ENCODE measurements at places on chromosomes 3 and 15. TPM values are rescaled to one million over a fixed set of nuclear protein-coding genes. Genes with fewer than 3 reads are reported as not detected.

The MELTF gene
- total RNA-seq: 2.7 TPM

- peak overlapping the region; percentile 77 for H3K27ac ChIP-seq
- H3K27me3 ChIP-seq: no peaks in the 10 kb centered on the region
- peaks cover 47% of the 10 kb centered on the region for H3K36me3 ChIP-seq
- DNase-seq: no peak
- H3K4me1 ChIP-seq: peaks cover 40% of the 10 kb centered on the region
Measured at GRCh38 chr15:89329329-89330084, 5.1 kb downstream of the POLG start.

DNA sequence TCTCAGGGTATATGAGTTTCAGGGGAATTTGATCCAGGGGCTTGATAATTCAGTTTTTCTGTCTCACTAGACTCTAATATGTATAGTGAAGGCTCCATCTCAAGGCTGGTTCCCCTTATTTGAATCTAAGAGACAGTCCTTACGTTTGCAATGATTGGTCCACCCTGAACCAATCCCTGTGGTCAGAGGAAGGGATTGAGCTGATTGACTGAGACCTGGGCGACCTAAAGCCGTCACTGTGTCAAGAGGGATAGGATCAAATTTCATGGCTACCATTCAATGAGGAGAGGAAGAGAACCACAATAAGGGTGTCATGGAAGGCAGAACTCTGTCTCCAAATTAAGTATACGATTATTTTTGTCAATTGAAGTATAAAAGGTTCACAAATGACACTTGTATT, 16.3 kb downstream of the NUDT16 start:
- H3K4me3 ChIP-seq: no peak overlapping the region
- H3K36me3 ChIP-seq: no peaks in the 10 kb centered on the region
- DNase-seq: no peak
- H3K4me1 ChIP-seq: peaks cover 2% of the 10 kb centered on the region
- H3K27ac ChIP-seq: no peak overlapping the region

- no peak overlapping the region for H3K4me3 ChIP-seq
- no peak for DNase-seq
- H3K27me3 ChIP-seq: peaks cover 55% of the 10 kb centered on the region
- no peaks in the 10 kb centered on the region for H3K36me3 ChIP-seq
- H3K27ac ChIP-seq: no peak overlapping the region
Measured at GRCh38 chr3:126288314-126288713, 68.9 kb downstream of the KLF15 start.

GRCh38 chr3:134496471-134497071, 10.7 kb downstream of the CEP63 start:
- H3K4me3 ChIP-seq: no peak overlapping the region
- H3K4me1 ChIP-seq: peaks cover 52% of the 10 kb centered on the region
- peaks cover 62% of the 10 kb centered on the region for H3K36me3 ChIP-seq
- peak overlapping the region; percentile 72 for H3K27ac ChIP-seq
- no peak for DNase-seq
